NCI-H2081 (cell line): ENCODE measurements at places on chromosomes 7 and 10.

- no peak for DNase-seq
Observed at GRCh38 chr10:61708846-61709245, 46.1 kb downstream of the CABCOCO1 start.

GRCh38 chr10:4623757-4624420, 202.1 kb upstream of the AKR1E2 start:
- DNase-seq, result no peak

DNA sequence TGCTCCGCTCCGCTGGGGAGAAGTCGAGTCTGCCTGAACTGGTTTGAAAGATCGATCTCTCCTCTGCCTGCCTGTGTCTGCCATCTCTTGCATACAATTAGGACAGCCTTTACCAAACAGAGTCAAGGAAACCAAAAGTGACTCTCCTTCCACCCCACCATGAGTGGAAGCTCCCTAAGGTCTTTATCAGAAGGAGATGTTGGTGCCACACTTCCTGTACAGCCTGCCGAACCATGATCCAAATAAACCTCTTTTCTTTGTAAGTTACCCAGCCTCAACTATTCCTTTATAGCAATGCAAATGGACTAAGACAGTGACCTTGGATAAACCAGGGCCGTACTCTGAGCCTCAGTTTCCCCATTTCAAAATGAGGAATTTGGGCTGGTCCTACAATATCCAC, 106.3 kb upstream of the GDF10 start:
- no peak for DNase-seq

GRCh38 chr7:1096156-1097119, 8.5 kb downstream of the GPER1 start:
- DNase-seq, result no peak

DNA sequence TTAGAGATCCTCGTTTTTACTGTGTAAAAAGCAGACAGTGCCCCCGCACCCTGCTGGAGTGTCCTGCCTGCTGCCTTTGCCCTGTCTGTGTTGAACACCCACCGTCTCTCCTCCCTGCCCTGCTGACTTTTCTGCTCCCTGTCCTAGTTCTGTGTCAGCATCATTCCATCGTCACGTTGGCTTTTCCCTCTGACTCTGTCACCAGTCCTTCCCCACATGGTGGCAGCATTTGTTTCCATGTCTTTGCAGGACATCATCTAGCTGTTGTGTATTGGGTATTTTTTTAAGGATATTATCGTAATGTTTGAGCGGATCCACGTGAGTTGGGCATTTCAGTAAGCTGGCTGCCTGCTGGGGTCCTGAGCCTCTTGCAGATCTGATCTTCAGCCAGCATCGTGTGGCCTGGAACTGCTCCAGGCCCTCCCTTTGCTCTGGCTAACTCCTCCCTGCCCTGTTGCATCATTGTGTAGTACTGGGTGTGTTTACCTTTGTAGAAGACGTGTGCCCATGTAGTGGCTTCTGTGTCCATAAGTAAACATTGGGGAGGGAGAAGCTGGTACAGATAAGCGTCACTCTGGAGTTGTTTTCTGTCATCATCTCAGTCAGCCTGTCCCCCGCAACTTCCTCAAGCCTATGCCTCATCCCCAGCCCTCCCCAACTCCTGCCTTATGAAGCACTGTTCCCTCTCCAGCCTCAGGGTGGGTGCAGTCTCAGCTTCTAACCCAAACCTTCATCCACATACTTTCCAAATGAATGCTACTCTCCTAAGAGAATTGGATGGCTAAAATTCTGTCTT, 44.3 kb downstream of the TRRAP start:
- peak; percentile 37 for DNase-seq

DNA sequence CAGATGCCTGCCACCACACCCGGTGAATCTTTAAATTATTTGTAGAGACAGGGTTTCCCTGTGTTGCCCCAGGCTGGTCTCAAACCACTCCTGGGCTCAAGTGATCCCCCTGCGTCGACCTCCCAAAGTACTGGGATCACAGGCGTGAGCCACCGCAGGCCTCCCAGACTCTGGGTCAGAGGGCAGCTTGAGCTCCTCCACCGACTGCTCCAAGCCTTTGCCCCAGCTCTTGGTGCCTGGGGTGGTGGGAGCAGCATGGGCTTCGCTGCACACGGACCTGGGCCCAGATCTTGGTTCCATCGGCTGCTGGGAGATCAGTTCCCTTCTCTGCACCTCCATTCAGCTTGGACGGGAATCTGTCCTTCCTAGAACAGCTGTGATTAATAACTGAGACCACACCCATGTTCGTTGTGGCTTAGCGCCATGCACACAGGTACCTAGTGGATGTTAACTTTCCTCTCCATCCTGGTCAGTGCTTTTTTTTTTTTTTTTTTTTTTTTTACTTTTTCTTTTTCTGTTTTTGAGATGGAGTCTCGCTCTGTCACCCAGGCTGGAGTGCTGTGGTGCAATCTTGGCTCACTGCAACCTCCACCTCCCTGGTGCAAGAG, 125.3 kb downstream of the CUX1 start:
- DNase-seq, result no peak

- DNase-seq, result peak; percentile 8
Observed at GRCh38 chr7:121961089-121961867, 88.3 kb downstream of the PTPRZ1 start.

GRCh38 chr7:91571601-91572000, 307.4 kb downstream of the FZD1 start:
- DNase-seq, result no peak

DNA sequence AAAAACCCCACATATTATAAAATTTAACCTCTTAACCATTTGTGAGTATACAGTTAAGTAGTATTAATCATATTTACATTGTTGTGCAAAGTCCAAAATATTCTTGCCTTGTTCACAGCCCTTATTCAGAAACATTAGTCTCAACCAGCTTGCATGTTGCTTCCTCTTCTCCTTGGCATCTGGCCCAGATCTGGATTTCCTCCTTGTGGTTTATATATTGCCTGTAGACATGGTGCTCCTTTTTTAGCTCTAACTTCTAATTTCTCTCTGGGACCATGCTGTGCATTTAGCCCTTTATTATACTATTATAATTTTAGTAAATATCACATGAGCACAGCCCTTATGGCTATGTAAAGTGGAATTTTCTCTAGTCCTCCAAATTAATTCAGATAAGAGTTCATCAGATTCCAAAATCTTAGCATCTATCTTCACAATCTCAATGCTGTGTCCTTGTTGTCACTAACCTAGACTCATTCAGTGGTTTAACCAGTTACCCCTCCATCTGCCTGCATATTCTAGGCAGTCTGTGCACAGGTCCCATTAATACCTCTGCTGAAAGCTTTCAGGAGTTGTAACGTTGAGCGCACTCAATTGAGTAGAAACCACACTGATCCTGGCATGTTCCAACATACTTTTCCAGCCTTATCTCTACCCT, 7.9 kb downstream of the CPED1 start:
- peak; percentile 7 for DNase-seq

DNA sequence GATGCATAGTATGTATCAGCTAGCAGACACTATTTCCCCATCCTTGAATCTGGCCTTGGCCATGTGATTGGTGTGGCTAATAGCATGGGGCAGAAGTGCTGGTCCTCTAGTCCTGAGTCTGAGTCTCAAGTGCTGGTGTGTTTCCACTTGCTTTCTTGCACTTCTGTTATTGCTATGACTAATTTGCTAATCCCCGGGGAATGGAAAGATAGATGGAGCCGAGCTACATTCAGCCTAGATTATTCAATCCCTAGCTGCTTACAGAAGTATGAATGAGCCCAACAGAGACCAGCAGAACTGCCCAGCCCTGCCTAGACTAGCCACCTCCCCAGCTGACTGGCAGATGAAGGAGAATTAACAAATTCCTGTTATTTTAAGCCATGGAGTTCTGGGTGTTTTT, 53.2 kb upstream of the SYPL1 start:
- DNase-seq, result no peak

DNA sequence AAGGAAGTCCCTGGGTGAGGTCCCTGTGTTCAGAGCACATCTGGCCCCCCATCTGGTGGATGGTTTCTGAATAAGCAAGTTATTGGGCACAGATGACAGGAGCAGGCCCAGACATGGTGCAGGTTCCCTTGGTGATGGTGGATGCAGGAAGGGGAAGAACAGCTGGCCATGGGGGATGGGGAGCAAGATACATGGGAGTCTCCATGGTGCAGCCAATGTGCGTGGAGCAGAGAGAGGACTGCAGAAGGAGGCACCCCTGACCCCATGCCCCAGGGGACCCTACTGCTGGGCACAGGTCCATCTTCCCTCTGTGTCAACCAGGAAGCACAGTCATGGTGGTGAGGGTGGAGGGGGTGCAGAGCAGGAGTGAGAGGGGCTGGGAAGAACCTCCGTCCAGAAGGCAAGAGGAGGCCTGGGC, 43.8 kb upstream of the RABGEF1 start:
- peak; percentile 38 for DNase-seq

- DNase-seq, result no peak
Observed at GRCh38 chr7:148473703-148474480, 116.7 kb upstream of the C7orf33 start.

GRCh38 chr7:2796358-2797352, 47.5 kb downstream of the GNA12 start:
- DNase-seq, result no peak

- no peak for DNase-seq
Observed at GRCh38 chr10:126903656-126904360, 1.4 kb upstream of the DOCK1 start.

DNA sequence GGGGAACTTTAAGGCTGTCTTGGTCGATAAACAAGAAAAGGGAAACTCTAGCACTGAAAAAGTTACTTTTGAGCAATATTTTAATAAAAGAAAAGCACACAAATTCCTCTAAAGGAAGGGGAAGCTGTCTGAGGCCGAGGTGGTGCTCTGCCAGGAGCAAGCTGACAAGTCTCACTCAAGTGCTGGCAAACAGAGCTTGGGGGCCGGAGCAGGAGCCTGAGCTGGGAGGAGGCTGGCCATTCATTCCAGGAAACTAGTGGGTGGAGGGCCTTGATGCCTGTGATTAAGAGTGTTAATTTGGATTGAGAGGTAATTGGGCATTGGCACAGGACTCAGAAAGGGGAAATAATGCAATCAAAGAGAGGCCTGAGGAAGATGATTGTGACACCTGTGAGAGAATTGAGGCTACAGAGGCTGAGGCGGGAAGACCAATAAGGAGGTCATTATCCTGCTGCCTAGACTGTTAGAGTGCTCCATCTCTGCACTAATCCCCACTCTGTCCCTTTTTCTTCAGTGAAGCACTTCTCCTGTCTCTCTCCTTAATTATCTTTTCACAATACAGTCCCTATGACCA, 154.9 kb upstream of the COL1A2 start:
- no peak for DNase-seq

DNA sequence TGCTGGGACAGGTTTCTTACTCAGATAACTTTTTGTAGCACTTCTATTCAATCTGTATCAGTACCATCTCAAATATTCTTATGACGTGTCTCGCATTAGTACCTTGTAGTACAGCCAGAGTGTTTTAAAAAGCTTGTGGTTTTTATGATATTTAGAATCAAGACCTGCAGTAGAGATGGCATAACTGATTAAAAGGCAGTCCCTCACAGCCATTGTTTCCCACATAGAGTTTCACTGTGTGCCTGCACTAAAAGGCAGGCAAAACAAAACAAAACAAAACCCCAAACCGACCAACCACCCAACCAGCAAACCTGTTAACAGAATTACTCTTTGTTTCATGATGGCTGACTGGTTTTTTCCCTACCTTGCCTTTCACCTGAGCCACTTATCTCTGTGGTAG, 221.3 kb upstream of the DGKB start:
- DNase-seq, result no peak

DNA sequence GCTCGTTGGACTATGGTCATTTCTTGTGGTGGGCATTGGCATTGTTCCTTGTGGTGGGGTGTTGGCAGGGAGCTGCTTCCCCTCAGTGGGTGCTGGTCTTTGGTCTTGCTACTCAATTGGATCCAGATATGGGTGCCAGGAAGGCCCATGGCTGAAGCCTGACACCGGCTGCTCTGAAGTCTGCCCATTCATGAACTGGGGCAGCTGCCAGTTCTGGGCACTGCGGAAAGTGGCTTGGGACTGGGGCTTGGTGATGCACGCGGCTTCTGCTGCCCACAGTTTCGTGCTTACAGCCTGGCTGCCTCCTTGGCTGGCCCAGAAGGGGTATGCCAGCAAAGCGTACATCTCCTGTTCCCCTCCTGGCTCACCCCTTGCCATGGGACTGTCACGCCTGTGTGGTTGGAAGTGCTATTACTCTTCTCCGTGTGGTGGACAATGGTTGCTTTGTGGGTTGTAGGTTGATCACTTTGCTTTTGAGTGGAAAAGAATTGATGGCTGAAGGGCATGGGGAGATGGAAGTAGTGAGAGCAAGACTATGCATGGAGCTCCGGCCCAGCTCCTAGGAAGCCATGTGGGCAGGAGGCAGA, 54.7 kb downstream of the ADAMTS14 start:
- DNase-seq, result no peak

DNA sequence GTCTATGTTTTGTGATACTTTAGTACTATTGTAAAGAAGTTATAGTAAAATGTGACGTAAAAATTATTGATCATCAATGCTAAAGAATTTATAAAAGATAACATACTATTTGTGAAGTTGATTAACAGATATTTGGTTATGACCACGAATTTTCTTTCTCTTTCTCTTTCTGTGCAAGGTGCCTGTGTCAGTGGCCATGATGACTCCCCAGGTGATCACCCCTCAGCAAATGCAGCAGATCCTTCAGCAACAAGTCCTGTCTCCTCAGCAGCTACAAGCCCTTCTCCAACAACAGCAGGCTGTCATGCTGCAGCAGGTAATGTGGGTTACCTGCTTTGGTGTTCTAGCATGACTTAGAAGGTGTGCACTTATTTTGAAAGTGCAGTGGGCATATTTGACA, 213.7 kb downstream of the FOXP2 start:
- DNase-seq, result no peak
